ENCODE measurements at places on chromosomes 7 and 10.

DNA sequence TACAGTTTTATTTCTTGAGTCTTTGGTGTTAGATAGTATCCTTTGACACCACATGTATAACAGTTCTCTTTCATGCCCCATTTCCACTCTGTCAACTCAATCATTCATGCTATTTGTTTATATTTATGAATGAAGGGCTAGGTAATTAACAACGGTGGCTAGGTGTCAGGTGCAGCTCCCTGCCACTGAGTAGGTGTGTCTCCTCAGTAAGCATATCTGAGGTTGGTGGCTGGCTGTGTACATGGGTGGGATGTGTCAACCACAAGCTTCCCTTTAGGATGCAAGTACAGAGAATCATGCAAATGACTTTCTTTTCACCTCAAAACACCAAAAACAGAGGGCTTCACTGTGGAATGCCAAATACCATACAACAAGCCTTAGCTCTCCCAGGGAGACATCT is 83.4 kb downstream of the ZNF365 start:
- DNase-seq = no peak

DNA sequence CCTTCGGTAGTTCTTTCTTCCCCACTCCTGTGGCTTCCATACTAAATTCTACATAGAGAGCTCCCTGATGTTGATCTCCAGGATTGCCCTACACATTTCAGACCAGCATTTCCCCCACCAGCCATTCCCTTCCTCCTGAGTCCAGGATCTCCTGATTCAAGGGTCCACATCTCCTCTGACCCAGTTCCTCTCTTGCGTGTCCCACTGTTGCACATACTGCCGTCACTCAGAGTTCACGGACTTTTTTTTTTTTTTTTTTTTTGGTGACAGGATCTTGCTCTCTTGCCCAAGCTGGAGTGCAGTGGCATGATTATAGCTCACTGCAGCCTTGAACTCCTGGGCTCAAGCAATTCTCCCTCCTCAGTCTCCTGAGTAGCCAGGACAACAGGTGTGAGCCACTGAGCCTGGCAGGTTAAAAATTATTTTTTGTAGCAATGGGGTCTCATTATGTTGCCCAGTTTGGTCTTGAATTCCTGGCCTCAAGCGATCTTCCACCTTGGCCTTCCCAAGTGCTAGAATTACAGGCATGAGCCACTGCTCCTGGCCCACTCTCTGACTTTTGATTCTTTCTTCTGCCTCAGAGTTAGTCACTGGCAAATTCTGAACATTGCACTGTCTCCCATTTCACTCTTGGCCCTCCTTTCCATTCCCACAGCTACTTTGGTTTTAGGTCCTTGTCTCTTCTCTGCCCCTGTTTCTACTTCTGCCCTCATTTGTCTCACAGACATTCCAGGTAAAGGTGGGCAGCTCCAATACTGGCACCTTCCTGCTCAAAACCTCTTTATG is 29.6 kb upstream of the ZRANB1 start:
- no peak for DNase-seq

DNA sequence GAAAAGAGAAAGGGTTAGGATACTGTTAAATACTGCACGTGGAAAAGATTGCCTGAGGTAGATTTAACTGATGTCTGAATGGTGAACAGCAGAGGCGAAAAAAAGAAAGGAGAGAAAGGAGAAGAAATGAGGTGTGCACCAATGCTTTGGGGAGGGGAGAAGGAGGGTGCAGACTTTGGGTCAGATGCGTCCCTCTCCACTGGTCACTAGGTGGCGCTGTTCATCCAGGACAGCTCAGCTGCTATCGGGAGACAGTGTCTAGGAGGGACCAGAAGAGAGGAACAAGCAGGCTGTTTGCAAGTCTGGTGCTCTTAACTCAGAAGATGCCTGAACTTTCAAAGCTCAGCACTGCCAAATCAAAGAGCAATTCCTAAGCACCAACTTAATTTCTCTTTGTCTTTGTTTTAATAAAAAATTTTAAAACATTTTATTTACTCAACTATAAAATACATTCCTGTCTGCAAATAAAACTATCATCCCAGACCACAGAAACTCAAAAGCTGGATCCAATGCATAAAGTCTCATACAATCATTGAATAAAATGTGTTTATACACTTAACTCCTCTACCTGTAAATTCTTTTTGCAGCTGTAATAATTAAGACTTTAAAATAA is 83.9 kb upstream of the PDLIM1 start:
- peak; percentile 32 for DNase-seq

GRCh38 chr10:124072541-124072940 is 20.9 kb downstream of the CHST15 start:
- DNase-seq = no peak

- no peak for DNase-seq
Observed at GRCh38 chr7:130941322-130942210, 207.6 kb upstream of the KLF14 start.

GRCh38 chr7:116232920-116233319 is 22.6 kb downstream of the TES start:
- no peak for DNase-seq

DNA sequence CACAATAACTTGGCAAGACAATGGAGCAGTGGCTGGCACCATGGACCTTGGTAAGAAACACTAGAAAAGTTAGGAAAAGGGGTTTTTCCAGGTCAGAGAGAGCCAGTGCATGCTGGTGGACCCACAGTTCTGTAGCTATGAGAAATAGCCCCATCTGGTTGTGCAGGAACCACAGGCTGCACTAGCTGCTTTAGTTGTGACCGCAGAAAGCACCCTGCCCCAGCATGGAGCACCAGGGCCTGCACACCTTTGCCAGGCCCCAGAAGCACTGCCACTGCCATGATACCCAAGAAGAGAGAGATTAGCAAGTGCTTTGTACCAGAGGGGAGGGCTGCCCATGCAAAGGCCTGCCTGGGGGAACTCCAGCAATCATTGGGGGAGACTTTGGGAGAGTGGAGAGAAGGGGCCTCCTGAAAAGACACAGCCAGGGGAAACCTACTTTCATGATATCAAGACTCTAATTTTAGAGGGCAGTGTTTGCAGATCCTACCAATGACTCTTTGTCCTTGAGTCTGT is 256.1 kb upstream of the C7orf33 start:
- DNase-seq = no peak

- no peak for DNase-seq
Observed at GRCh38 chr7:158760936-158761335, 56.3 kb upstream of the NCAPG2 start.

Measured in activated CD8-positive, alpha-beta memory T cell treated with anti-CD3 and anti-CD28 coated beads for 48 hours (primary cell).